ENCODE measurements at places on chromosomes 16 and 17.

GRCh38 chr17:55743103-55743679, 7.7 kb upstream of the PCTP start:
- DNase-seq, result no peak

- DNase-seq, result no peak
Observed at GRCh38 chr17:69059458-69060175, 1.1 kb downstream of the ABCA9 start.

DNA sequence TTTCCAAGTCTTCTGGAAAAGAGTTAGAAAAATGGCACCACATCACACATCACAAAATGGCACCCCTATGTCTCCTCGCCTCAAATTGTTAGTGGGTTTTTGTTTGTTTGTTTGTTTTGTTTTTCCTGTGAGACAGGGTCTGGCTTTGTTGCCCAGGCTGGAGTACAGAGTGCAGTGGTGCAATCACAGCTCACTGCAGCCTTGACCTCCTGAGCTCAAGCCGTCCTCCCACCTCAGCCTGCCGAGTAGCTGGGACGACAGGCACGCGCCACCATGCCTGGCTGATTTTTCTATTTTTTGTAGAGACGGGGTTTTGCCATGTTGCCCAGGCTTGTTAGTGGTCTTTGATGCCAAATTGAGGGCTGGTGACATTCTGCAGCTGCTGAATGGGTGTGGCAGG, 3.8 kb upstream of the CRISPLD2 start:
- DNase-seq, result no peak

DNA sequence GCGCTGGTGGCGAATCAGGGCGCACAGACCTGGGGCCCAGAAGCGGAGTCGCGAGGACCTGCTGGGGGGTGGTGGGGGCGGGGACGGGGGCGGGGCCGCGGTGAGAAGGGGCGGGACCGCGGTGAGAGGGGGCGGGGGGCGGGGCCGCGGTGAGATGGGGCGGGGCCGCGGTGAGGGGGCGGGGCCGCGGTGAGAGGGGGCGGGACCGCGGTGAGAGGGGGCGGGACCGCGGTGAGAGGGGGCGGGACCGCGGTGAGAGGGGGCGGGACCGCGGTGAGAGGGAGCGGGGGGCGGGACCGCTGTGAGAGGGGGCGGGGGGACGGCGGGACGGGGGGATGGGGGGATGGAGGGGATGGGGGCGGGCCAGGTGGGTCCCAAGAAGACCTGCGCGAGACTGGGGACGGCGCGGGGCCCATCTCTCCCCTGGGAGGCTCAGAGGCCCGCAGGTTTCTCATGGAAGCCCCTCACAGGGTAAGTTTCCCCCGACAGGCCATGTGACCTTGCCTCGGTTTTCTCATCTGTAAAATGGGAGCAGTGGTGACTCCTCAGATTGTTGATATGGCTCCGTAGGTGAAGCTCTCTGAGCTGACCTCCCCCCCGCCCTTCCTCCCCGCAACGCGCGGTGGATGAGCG, 28.6 kb upstream of the DBNDD1 start:
- DNase-seq, result no peak

GRCh38 chr16:81483064-81483969, 38.7 kb downstream of the CMIP start:
- no peak for DNase-seq

DNA sequence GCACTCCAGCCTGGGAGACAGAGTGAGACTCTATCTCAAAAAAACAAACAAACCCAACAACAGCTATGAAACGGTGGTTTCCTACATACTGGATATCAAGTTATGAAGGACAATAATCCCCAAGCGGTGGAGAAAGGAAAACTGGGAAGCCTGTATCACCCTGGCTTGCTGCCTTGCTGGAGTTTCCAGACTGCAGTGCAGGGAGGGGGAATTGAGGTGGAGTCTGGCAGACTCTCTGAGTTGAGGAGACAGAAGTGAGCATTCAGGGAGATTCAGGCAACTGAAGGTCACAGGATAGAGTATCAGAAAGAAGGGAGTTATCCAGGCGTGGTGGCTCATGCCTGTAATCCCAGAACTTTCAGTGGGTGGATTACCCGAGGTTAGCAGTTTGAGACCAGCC, 11.9 kb downstream of the QRICH2 start:
- no peak for DNase-seq
